Brain microvascular endothelial cell (primary cell): ENCODE measurements at places on chromosomes 5 and 9.

DNA sequence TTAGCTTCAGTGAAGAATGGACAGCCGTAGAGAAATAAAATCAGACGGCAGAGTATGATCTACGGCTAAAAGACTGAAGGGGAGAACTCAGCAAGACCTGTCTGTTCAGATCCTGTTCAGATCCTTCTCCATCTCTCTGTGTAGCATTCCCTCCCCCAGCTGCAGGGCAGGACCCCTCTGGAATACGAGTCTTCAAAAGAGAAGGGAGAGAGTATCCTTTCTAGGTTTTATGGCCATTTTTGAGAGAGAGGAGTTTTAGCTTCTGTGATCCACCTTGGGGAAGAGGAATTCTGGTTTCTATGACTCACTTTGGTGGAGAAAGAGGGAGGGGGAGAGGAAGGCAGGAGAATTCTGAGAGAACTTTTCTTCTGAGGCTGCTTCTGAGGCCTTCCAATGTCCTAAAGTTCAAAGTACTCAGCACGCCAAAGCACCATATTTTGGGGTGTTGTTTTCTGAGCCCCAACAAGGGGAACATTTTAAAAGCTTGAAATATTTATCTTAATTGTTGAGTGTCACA is 194.4 kb upstream of the TLE4 start:
- no peak for DNase-seq

DNA sequence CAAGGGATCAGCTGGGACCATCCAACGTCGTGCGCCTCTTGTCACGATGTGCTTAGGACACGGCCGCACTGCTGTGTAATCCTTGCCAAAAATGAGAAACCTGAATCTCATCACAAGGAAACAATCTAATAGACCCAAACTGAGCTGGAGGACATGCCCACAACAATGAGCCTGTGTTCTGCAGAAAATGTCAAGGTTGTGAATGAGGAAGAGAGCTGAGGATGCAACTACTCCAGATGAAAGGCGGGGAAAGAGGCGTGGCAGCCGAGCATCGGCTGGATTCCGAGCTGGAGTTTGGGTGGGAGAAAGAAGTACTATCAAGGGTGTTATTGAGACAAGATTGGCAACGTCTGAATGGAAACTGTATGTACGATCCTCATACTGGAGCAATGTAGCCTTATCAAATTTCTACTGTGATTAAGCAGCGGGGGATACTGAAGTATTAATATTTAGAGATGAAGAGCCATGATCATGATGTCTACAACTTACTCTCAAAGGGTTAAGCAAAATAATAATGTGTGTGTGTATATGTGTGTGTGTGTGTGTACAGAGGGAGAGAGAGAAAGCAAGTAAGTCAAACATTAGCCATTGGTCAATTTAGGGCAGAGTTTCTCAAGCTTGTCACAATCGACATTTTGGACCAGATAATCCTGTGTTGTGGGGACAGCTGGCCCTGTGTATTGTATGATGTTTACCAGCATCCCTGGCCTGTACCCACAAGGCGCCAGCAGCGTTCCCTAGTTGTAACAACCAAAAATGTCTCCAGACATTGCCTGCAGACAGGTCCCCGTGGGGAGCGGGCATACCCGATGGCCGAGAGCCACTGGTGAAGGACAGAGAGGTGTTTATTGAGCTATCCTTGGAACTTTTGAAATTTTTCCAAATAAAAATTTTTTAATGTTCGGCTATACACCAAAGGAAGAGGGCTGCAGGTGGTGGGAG is 46.5 kb downstream of the DUSP1 start:
- no peak for DNase-seq

DNA sequence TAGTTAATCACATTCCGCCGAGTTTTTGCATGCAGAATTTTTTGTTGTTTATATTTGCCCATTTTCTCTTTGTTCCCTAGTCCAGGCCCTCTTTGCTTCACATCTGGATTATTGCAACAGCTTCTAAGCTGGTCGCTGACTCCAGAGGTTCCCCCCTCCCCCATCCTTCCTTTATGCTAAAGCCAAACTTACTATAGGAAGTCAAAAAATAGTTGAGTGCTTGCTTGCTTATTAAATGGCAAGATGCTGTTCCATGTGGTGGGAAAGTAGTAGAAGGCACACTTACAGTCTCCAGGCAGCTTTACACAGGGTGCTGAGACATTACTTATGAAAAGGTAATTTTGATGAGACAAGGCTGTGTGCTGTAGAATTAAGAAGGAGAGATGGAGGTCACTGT is 1.3 kb downstream of the ZBTB34 start:
- no peak for DNase-seq

DNA sequence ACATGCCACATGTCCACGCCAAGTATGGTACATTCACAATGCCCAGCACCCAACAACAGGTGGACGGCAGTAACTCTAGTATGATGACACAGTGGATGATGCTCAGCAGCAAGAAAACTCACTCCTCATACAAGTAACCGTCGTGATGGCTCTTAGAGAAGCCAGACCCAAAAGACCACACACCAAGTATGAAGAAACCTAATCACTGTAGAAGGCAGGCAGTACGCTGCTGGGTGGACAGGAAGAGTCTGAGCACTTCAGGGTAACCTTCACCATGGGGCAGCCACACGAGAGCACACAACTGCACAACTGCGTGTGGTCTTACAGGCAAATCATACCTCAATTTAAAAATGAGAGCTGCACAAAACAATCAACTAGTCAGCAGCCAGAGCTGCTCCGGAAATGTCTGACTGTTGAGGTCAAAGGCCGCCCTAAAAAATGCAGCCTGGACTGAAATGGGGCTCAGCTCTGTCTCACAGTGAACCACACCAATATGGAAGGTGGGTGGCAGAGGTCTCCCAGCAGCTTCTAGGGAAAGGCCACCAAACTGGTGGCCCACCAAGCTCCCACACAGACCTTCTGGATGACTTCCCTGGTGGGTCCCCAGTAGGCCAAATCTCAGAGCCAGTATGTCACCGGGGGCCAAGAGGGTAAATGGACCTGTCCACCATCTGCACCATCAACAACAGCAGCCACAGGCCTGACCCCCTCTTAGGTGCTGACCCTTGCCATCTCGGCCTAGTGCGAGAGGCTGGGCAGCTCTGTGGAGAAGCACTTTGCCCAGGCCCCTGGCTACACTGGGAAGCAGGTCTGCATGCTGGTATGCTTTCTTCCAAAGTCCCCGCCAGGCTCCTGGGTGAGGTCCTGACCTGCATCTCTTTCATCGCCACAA is 17.8 kb downstream of the BICD2 start:
- peak; percentile 65 for DNase-seq

GRCh38 chr5:56625541-56625940 is 189.8 kb upstream of the MAP3K1 start:
- DNase-seq, result no peak

- no peak for DNase-seq
Measured at GRCh38 chr9:114164191-114164794, 9.0 kb downstream of the COL27A1 start.

DNA sequence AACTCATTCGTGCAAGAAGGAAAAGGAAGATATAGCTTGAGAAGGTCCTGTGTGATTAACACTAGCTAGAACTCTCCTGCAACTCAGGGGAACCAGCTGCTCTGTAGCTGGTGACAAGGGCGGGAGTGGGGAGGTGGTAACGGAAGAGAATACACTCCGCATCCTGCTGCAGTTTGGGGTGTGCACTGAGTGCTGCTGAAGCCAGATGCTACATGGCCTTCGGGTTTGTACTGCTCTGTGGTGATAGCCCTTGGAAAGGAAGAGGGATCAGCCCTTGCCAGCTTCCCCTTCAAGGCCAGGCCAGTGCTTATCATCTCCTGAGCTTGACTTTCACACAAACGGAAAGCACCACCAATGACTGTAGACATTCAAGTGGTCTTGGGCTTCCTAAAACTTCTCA is 34.3 kb downstream of the FRMD3 start:
- no peak for DNase-seq

- DNase-seq, result no peak
Measured at GRCh38 chr9:119781886-119782285, 412.7 kb upstream of the BRINP1 start.

- no peak for DNase-seq
Measured at GRCh38 chr5:119301906-119302305, 53.9 kb upstream of the TNFAIP8 start.

- no peak for DNase-seq
Measured at GRCh38 chr9:101795147-101795546, 56.7 kb upstream of the GRIN3A start.

DNA sequence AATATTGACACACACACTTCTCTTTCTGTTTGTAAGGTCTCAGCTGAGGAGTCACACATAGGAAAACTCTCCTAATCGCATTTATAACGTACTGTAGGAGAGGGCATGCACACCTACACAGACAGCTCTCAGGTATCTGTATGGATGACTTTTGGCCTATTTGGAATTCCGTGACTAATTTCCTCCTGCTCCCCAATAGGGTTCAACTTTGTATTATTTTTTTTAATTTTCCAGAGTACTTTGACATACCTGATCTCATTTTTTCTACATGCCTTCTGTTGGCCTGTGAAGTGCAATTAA is 195.9 kb downstream of the ARHGAP26 start:
- DNase-seq, result no peak

- DNase-seq, result no peak
Measured at GRCh38 chr5:99674101-99674500, 745.3 kb upstream of the CHD1 start.

DNA sequence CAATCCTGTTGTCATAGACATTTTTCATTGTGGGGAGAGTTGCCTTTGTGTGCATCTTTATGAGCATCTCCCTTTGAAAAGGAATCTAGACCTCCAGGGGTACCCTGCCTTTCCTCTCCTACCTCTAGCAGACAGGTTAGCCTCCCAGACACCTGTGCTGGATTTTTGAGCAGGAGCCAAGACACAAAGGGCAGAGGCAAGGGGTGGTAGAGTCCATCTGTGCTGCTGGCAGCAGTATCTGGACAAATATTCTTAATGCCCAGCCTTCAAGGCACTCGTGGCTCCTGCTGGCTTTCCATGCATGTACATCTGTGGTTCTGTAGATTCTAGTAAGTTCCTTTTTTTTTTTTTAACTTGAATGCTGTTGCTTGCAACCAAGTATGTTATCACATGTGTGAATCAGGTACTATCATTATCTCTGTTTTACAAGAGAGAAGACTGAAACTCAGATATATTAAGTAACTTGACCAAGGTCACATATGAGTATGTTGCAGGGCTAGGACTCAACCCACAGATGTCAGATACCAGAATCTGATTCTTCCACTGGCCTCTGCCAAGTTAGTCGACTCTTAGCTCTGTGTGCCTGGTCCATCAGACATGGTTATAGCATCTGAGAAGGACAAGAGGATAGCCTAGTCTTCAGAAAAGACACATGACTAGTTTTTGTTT is 32.9 kb upstream of the GPR151 start:
- no peak for DNase-seq
